ENCODE measurements at places on chromosomes 16 and 17. TPM values are rescaled to one million over a fixed set of nuclear protein-coding genes. Genes with fewer than 3 reads are reported as not detected.

- H3K36me3 ChIP-seq, result peaks cover 6% of the 10 kb centered on the region
- H3K4me1 ChIP-seq, result peaks cover 3% of the 10 kb centered on the region
- H3K4me3 ChIP-seq, result no peak overlapping the region
- no peaks in the 10 kb centered on the region for H3K27me3 ChIP-seq
Observed at GRCh38 chr17:58703137-58703915, 10.9 kb downstream of the RAD51C start.

DNA sequence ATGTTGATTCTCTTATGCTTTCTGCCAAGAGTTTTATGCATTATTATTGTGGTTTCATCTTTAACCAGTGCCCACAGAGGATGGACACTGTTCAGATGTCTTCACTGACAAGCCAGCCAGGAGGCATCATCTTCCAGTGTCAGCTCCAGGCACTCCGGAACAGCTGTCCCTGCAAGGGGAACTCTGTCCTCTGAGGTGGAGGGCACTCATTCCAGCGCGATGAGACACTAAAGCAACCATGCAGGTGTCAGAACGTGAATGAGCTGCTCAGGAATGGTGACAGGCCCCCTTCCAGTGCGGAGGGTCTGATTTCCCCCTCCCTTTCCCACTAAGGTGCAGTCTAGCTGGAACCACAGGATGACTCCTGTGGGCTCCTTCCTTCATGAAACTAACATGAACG is 117.5 kb downstream of the NOG start:
- H3K4me1 ChIP-seq, result peaks cover 19% of the 10 kb centered on the region
- no peak overlapping the region for H3K27ac ChIP-seq
- H3K36me3 ChIP-seq, result no peaks in the 10 kb centered on the region
- no peaks in the 10 kb centered on the region for H3K27me3 ChIP-seq
- no peak for DNase-seq

GRCh38 chr17:51372345-51373004 is 112.1 kb downstream of the UTP18 start:
- no peak overlapping the region for H3K27ac ChIP-seq
- H3K36me3 ChIP-seq, result no peaks in the 10 kb centered on the region
- no peaks in the 10 kb centered on the region for H3K4me1 ChIP-seq
- peak overlapping the region; percentile 32 for H3K4me3 ChIP-seq

GRCh38 chr16:29975134-29975538 is 1.5 kb downstream of the TAOK2 start:
- H3K4me3 ChIP-seq, result peak overlapping the region; percentile 69
- no peak overlapping the region for H3K27ac ChIP-seq
- H3K36me3 ChIP-seq, result peaks cover 29% of the 10 kb centered on the region
- H3K27me3 ChIP-seq, result no peaks in the 10 kb centered on the region
- DNase-seq, result no peak

DNA sequence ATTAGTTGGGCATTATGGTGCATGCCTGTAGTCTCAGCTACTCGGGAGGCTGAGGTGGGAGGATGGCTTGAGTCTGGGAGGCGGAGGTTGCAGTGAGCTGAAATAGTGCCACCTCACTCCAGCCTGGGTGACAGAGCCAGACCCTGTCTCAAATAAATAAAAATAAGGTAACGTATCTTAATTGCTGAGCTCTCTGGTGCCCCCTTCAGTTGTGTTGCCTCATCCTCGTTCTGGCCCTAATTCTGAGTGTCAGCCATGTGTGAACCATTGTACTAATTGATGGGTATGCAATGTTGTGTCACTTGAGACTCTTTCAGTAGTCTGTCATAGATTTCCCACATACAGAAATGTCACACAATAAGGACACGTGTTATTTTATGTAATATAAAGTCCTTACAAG is 363.1 kb upstream of the RBFOX1 start:
- DNase-seq, result no peak
- H3K27ac ChIP-seq, result no peak overlapping the region
- H3K4me3 ChIP-seq, result no peak overlapping the region
- H3K27me3 ChIP-seq, result no peaks in the 10 kb centered on the region
- no peaks in the 10 kb centered on the region for H3K4me1 ChIP-seq
- H3K36me3 ChIP-seq, result no peaks in the 10 kb centered on the region

The SHPK gene
- 14.3 TPM for total RNA-seq

Data from IMR-90 (cell line).